ENCODE measurements at places on chromosomes 2 and 18.

DNA sequence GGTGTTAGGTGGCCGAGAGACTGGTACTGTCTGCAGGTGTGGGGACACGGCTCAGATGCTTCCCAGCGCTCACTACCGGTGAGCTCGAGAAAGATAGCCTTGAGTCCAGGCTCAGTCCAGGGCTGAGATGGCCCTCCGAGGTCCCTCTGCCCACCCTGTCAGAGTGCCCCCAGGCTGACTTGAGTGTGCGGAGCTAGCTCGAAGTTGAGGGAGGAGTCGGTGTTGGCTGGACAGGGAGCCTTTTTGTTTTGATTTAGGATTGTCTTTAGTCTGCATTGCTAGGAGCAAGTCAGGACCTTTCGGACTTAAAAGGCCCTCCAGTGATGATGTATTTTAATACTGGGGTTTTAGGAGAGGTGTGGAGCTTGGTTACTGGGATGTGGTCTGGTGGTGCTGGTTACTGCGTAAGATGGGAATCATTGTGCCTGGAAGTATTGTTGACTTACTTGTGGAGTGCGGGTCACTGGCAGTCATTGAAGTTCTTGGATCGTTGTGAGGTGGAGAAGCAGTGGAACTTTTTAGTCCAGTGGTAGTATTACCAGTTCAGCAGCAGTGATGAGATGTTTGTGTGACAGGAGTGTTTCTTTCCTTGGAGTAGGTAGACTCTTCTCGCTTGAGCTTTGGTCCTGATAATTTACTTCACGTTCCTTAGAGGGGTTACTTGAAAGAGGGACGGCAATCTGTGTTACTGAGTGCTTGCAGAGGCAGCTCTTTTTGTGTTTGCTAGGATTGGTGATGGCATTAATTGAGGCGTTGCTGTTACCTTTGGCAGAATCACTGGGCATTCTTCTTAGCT is 633 bp downstream of the KIAA1328 start:
- no peak for DNase-seq

- DNase-seq = no peak
These were observed 45.8 kb downstream of the SH3RF3 start for GRCh38 chr2:109174626-109175349.

DNA sequence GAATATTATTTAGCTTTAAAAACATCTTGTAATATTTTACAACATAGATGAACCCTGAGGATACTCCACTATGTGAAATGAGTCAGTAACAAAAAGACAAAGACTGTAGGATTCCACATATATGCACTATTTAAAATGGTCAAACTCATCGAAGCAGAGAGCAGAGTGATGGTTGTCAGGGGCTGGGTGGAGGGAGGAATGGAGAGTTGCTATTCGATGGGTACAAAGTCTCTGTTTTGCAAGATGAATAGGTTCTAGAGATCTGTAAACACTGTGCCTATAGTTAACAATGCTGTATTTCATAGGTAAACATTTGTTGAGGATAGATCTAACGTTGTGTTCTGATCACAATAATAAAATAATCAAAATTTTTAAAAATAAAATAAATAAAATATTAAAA is 1675.9 kb upstream of the CELF4 start:
- DNase-seq = no peak

GRCh38 chr18:3491981-3492555 is 42.1 kb downstream of the TGIF1 start:
- DNase-seq = no peak

DNA sequence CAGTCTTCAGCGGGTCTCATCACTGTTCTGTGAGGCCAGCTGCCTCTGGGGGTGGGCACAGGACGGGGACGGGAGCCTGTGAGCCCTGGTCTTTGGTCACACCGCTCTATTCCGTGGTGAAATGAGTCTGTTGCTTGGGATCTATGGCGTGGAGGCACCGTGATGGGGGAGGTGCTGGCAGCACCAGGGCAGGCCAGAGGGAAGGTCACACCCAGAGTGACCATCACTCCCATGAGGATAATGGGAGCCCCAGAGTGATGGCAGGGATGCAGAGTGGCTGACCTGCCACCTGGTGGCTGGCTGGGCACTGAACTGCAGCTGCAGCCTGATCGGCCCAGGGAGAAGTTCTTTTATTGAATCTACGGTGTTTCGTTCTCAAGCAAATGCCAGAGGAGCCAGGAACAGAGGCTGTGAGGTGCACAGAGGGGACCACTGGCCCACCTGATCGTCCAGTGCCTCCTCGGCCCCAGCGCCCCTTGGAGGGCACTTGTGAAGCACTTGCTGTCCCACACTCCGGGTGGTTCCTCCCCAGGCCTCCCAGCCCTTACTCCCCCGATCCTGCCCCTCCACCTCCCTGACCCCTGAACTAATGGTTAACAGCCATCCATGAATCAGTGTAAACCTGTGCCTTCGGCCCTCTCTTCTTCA is 17.9 kb downstream of the KCNIP3 start:
- DNase-seq = no peak

DNA sequence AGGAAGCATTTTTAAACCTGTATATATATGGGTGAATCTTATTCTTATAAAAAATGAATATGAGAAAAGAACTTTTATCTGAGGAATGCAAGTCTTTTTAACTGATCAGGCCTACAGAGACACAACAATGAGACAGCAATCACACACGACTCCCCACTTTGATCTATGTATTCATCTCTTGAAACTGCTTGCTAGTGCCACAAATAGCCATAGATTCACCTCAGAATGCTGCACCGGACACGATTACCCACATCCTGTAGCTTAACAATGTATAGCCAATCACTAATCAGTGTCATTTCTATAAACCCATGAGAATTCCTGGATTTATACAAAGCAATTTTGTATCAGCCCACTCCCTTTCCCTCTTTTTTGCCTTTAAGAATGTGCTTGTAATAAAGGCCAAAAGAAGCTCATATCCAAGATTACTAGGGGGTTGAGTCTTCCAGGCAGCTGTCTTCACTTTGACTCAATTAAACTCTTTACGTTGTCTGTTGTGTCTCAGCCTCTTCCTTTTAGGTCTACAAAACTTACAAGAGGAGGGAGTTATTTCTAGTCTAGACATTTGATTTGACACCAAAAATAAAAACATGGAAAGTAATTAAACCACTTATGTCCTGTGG is 94.9 kb downstream of the MBD2 start:
- no peak for DNase-seq

GRCh38 chr2:46719487-46719886 is 196.1 kb downstream of the MCFD2 start:
- DNase-seq = no peak

DNA sequence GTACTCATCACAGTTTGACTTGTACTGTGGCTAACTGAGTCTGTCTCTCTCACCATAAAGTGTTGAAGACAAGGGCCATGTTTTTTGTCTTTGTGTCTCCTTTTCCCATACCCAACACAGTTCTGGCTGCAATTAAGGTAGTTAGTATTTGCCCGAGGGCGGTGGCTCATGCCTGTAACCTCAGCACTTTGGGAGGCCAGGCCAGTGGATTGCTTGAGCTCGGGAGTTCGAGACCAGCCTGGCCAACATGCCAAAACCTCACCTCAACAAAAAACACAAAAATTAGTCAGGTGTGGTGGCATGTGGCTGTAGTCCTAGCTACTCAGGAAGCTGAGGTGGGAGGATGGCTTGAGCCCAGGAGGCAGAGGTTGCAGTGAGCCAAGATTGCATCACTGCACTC is 6.9 kb upstream of the KIF3C start:
- no peak for DNase-seq

GRCh38 chr18:50014606-50015005 is 180.3 kb downstream of the MYO5B start:
- DNase-seq = no peak

GRCh38 chr2:48548840-48549239 is 18.9 kb downstream of the STON1 start:
- DNase-seq = no peak

DNA sequence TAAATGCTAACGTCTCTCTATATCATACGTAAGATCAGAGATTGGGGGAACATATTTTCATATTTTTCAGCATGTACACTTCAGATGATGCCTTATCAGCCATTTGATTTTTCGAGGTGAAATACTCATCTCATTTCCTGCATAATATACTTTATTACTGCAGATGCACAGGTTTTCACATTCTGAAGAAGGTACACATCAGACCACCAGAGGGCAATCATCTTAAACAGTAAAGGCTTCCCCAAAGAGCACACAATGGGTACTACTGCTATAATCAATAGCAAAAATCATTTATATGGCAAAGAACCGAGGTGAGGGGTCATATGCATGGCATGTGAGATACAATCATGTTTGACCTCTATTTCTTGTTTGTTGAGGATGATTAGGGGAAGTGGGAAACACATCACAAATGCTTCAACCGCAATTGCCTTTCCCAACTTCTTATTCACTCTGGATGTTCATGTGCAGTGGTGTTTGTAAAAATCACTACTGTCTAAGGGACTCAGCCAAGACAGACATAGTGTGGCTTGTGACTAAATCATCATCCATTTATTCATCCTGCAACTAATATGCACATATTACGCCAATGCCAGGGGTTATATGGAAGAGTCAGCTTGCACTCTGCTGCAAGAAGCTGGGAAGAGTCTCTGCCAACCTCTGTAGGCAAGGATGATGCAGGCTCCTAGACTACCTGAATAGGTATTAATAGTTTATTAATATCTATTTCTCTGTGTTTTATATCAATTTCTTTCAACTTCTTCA is 118.7 kb downstream of the EPB41L3 start:
- DNase-seq = no peak

GRCh38 chr2:150282771-150283371 is 204.6 kb downstream of the RND3 start:
- DNase-seq = no peak

DNA sequence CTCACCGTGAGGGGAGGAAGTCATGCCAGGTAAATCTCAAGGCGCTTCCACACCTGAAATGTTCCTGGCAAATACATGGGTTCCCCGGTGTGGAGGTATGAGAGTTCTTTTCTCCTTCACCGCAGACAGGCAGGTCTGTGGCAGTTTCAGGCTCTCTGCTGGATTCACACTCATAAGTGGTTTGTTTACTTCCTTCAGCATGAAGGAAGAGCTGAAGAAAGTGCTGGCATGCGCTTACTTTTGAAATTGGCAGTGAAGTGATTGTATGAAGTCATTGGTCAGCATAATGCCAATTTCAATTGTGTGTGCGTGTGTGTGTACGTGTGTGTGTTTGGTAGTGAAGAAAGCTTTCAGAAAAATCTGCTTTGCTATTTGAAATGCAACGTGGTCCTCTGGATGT is 43.4 kb downstream of the RNF144A start:
- DNase-seq = no peak

GRCh38 chr2:152861349-152861942 is 143.0 kb downstream of the ARL6IP6 start:
- no peak for DNase-seq

- no peak for DNase-seq
These were observed 175.7 kb downstream of the PIEZO2 start for GRCh38 chr18:10973567-10974203.

DNA sequence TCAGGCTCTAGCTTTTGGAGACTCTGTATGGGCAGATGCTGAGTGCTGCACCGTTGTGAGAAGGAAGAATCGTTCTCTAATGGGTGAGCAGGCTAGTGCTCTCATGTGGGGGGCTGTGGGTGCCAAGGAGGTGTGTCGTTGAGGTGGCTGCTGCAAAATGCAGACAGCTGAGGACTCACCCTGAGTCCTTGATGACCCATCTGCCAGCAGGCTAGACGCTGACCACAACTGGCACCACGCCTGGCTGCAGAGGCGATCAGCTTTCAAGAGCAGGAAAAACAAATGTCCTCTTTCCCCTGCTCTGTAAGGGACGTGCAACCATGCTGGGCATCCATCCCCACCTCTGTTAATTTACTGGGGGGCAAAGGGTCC is 48.2 kb downstream of the HAUS1 start:
- DNase-seq = no peak

DNA sequence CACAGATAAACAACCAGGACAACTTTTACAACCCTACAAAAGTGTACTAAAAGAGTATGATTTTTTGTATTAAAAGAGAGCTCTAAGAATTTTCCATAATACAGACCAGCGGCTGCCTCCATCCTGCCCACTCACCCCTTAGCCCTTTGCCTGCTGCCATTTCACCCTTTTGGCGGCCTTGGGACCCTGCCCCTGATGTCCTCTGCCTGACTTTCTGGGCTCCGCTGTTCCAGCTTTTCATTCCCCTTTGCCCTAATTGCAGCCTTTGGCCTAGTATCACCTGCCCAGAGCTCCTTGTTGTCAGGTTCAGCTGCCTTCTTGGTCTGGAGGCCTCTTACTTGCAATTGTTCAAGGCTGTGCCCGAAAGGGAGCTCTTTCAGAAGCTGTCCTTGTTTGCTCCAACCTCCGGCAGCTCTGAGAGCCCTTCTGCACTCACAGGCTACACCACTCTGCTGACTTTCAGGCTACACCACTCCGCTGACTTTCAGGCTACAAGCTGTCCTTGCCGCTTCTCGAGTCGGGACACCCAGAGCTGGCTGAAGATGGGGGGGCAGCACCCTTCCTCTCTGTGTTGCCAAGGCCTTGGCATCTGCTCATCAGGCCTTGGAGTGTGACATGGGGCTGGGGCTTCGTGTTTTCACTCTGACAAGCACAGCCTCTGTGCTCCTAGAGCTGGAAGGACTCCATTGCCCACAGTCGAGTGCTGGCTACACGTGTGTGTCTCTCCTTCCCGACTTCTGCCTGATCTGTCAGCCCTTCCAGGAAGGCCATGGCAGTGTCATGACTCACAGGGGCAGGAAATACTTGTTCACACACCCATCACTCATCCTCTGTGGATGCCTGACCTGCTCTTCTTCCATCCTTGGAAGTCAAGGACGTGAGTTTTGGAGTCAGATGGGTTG is 43.1 kb upstream of the HDAC4 start:
- no peak for DNase-seq

DNA sequence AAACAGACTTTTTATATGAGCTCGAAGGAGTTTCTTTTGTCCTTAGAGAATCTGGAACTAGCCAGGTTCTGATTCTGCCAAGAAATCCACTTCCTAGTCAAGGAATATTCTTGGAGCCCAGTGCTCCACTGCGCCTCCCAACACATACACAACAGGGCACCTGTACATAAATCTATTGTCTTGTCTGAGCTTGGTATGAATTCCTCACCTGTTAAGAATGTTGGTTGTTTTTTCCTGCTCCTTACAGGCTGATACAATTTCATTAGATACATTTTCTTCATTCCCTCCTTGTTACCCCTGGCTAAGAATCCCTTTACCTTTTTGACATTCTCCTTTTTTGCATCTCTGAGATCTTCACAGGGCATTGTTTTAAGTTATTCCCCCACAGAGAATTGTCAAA is 56.0 kb upstream of the FZD7 start:
- no peak for DNase-seq

GRCh38 chr2:172822585-172822984 is 86.9 kb downstream of the RAPGEF4 start:
- DNase-seq = no peak
